ENCODE measurements at places on chromosomes 3 and 15.

GRCh38 chr3:176814285-176814684 is 383.0 kb downstream of the TBL1XR1 start:
- no peak for DNase-seq

- DNase-seq = peak; percentile 61
These were observed 52.3 kb upstream of the CHRNA7 start for GRCh38 chr15:31977812-31978661.

GRCh38 chr3:189186101-189186500 is 14.3 kb downstream of the TPRG1 start:
- DNase-seq = no peak

- no peak for DNase-seq
These were observed 11.1 kb downstream of the STAG1 start for GRCh38 chr3:136741063-136741462.

DNA sequence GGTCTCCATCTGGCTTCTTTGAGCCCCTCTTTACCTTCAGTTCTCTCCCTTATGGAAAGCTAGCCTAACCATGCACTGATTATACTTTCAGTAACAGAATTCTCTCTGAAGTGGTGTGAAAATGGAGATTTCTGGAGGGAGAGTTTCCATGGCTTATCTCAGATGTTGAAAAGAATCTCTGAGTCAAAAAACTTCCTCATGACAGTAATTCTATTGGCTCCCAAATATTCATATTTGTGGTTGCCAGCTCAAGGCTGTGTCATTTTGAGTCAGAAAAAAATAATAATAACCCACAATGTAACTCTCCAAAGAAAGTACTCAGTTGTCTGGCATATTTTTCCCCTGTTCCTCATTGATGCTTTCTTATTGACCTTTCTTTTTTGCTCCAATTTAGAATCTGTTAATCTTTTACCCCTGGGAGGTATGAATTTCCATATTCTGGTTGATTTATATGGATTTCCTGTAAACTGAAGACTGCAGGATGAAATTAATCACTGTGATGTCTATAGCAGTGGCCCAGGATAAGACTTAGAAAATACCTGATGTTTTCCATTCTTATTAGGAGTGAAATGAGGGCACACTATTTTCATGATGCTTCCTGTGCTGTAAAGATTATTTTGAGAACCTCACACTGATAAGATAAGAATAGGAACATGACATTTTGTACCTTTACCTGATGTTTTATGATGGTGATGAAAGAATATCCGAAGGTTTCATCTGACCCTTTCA is 149.5 kb upstream of the EPHA3 start:
- DNase-seq = no peak

GRCh38 chr3:133295199-133295901 is 104.5 kb upstream of the BFSP2 start:
- DNase-seq = no peak

- DNase-seq = no peak
These were observed 339.0 kb upstream of the NR2E3 start for GRCh38 chr15:71471347-71471746.

DNA sequence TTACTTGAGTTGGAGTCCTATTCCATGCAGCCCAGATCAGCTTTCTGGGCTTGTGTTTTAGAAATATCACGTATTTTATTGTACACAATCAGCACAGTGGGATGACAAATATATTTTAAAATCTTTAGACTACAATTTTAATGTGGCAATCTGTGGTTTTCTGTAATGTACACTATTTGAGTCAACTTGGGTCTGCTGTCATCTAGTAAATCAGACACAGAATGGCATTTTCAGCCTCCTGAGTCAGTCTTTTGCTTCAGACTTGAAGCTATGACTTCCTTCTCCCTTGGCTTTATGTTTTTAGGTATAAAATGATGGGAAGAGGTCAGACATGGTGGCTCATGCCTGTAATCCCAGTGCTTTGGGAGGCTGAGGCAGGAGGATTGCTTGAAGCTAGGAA is 232.1 kb downstream of the NECTIN3 start:
- DNase-seq = no peak

GRCh38 chr3:44862226-44862637 is 520 bp downstream of the TMEM42 start:
- no peak for DNase-seq

DNA sequence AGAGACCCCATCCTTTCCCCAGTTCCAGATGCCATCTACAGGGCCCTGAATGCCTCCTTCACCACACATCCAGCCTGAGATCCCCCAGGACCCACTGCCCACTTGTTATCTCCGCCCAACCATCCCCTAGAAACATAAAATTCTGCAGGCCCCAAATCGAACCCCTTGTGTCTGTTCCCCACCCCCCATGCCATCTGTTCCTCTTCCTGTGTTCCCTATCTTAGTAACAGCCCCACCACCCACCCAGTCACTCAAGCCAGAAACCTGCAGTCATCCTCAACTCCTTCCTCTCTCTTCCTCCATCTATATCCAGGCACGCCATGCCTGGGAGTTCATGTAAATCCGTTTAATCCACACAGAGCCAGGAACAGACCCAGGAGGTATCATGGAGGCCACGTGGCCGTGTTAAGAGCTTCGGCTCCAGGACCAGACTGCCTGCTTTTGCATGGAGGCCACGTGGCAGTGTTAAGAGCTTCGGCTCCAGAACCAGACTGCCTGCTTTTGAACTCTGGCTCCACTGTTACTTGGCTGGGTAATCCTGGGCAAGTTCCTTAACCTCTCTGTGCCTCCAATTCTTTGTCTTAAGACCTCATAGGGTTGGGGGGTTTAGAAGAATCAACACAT is 4.8 kb downstream of the CSRNP1 start:
- no peak for DNase-seq

DNA sequence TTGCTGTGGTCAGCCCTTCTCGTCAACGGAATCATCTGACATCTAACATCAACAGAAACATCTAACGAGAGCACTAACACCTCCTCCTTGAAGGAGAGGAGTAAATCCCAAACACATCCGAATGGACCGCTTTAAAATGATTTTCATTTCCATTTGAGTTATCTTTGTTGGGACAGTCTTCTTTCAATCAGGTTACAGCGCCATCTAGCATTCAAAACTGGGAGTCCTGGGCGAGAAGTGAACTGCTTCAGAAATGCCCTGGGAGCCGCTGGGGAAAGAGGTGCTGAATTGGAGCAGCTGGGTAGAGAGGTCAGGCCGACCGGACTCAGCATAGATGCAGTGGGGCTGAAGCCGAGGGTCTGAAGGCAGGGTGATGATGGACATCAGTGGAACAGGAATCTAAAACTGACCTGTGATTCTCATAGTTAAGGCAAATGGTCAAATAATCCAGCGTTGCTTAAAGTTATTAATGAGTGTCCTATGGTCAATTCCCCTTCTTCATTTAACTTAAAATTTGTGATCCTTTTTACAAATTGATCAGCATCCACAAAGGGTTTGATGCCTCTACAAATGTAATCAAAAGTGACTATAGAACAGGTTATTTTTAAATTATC is 170.0 kb upstream of the NDN start:
- DNase-seq = no peak

DNA sequence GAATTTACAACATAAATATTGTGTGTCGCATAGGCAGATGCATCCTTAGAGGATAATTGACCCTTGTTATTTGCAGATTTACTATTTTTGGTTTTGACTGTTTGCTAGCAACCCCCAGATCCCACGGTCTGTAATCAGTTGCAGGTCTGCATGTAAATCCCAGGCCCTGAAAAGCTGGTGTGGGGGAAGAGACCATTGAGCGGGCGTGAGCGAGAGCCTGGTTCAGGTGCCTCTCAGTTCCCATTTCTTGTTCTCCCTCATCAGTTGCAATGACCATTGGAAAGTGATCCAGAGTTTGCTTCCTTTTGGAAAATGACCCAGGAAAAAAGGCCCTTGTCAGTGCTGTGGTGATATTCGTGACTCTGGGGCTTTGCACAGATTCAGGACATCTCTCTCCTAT is 238.9 kb downstream of the UACA start:
- DNase-seq = no peak

- DNase-seq = no peak
These were observed 10.8 kb upstream of the SNRPA1 start for GRCh38 chr15:101305820-101306255.

GRCh38 chr3:11565492-11565891 is 78.2 kb downstream of the VGLL4 start:
- DNase-seq = no peak

DNA sequence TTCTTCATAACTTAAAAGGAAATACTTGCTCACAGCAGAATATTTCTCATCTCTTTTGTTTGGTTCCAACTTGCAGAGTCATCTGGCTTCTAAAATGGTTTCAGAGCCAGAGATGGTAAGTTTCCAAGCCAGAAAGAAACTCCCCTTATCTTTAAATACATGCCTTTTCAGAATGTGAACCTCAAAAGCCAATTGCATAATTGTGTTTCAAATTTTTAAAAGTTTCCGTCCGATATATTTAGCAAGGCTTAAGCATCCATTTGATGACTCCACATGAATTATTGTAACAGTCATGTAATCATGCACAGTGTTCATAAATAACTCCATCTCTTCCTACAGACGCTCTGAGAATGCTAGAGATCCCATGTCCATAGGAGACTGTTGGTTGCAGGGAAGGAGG is 40.6 kb upstream of the C3orf80 start:
- DNase-seq = no peak

DNA sequence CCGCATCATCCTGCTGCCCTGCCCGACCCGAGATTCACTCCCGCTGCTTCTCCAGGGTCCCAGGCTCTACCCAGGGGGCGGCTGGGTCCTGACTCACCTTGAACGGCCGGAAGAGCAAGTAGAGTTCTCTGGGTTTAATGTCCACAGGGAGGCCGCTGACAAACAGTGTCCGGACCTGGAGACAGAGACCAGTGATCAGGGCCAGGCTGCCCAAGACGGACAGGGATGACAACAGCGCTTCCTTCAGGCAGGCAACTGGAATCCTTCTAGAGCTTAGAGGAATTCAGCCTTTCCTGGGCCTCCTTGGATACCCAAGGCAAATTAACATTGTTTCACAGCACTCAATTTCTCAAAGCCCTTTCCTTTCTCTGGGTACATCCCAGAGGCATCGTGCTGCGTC is 23.9 kb downstream of the RBPMS2 start:
- DNase-seq = no peak

GRCh38 chr3:145898487-145898886 is 262.5 kb downstream of the PLOD2 start:
- DNase-seq = no peak

DNA sequence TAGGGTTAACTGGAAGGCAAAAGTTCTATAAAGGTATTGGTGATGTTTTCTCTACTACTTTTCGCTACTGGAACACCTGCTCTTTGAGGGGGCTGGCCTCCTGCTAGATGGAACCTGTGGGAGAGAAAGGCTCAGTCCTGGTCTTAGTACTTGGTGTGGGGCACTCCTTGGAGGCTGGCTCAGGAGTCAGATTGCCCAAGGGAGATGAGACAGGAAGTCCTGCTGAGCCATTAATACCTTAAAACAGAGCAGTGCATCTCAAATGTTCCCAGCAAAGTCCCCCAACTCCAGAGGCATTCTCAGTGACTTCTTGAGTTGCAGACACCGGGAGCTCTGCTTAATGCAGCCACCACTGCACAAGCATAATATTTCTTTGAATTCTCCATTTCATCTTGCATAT is 3.1 kb upstream of the ADAMTSL3 start:
- DNase-seq = no peak

GRCh38 chr15:99168601-99169580 is 64.0 kb downstream of the SYNM start:
- DNase-seq = no peak

GRCh38 chr3:186974824-186975313 is 44.5 kb downstream of the ST6GAL1 start:
- DNase-seq = no peak

GRCh38 chr3:184096811-184097383 is at the start of gene HTR3E:
Gene HTR3E (plus strand): TSS chr3:184097064. CDS start chr3:184097530, 466 bp downstream.
- DNase-seq = no peak

DNA sequence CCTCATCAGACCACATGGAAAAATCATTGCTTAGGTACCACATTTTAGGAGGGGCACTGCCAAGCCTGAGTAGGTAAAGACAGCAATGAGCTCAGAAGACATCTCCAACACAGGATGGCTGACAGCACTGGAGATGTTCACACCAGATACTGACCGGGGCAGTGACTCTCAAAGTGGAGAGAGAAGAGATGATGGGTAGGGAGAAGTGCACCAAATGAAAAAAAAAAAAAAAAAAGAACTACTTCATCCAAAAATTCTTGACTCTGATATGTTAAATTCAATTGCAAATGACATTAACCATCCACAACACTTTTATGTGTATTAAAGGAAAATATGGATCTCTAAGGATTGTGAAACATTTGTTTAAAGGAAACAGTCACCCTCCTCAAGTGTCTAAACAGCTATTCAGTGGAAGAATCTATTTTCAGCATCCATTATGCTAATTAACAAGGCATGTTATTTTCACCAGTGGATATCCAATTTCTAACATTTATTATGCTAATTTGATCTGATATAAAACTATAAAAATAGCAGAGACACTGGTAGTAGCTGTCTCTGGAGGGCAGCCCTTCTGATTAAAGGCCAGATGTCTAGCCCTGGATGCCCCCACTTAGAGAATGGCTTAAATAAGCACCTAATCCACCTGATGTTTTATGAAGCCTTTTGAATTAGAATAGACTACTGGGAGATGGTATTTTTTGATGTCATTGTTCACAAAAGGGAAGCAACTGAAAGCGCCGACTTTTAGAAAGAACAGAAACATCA is 48.2 kb upstream of the VGLL4 start:
- no peak for DNase-seq

GRCh38 chr3:20160230-20160629 is 25.8 kb downstream of the SGO1 start:
- no peak for DNase-seq

- no peak for DNase-seq
These were observed 49.1 kb upstream of the LIMD1 start for GRCh38 chr3:45545476-45545875.

DNA sequence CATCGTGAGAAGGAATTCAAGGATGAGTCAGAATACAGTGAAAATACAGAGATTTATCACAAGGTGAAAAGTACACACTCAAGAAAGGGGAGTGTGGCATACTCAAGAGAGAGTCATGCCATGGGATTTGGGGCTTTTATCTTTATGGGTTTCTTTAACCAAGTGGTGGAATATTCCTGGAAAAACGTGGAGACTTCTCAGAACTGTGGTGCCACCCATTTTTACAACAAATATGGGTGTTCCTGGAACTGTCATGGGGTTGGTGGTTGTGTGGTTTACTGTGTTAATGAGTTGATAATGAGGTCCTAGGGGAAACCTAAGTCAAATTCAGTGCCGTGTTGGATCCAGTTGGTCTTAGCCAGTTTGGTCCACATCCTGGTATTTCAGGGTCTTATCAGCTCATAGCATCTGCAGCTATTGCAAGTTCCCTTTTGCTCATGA is 497.2 kb downstream of the GABRG3 start:
- no peak for DNase-seq

- no peak for DNase-seq
These were observed 505 bp upstream of the WNT5A start for GRCh38 chr3:55487381-55488241.

GRCh38 chr3:49020330-49021212 is 1.4 kb upstream of the NDUFAF3 start:
- DNase-seq = no peak

GRCh38 chr3:193852901-193853300 is 259.9 kb downstream of the OPA1 start:
- DNase-seq = no peak
